ENCODE measurements at places on chromosomes 5 and 9.
A peak's percentile ranks its signal among the peaks of the same experiment; 100 is the strongest.

GRCh38 chr9:99004115-99004514, 60.4 kb downstream of the COL15A1 start:
- DNase-seq, result no peak

GRCh38 chr5:11420969-11421368, 483.3 kb downstream of the CTNND2 start:
- no peak for DNase-seq

GRCh38 chr5:67187006-67187715, 9.4 kb downstream of the CD180 start:
- DNase-seq, result peak; percentile 41

- DNase-seq, result no peak
Observed at GRCh38 chr5:128038643-128039042, 44.9 kb upstream of the SLC12A2 start.

- no peak for DNase-seq
Observed at GRCh38 chr9:122331523-122331927, 39.3 kb upstream of the PTGS1 start.

- DNase-seq, result no peak
Observed at GRCh38 chr9:8653855-8654254, 854.3 kb upstream of the DMAC1 start.

DNA sequence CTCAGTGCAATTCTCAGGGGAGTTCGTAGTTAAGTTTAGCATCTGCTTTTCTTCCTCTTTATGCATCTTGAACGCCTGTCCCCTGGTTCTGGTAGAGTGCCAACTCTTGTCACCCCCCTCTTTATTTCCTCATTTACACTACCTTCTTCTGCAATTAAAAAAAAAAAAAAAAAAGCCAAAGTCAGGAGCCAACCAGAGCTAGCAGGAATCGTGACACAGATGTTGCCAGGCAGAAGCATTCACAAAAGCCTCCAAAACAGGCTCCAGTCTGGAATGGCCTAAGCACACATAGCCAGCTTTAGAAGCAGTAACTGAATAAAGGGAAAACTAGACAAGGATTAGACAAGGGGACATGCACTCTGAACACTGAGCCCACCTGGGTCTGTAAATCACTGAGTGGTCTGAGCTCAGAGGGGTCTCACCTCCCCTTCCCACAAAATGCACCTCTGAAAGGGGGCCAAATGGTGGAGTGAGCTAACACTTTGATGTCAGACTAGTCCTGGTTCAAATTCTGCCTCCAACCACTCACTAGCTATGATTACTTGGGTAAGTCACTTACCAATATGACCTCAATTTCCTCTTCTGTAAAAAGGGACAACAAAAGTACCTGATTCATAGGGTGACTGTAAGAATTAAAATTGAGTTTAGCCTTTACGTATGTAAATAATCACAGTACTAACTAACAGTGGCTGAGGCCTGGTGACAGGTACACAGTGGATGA, 2.0 kb downstream of the CD74 start:
- DNase-seq, result peak; percentile 55

- no peak for DNase-seq
Observed at GRCh38 chr5:174317256-174317894, 271.9 kb downstream of the NSG2 start.

GRCh38 chr9:125966959-125967711, 220.0 kb downstream of the PBX3 start:
- no peak for DNase-seq

DNA sequence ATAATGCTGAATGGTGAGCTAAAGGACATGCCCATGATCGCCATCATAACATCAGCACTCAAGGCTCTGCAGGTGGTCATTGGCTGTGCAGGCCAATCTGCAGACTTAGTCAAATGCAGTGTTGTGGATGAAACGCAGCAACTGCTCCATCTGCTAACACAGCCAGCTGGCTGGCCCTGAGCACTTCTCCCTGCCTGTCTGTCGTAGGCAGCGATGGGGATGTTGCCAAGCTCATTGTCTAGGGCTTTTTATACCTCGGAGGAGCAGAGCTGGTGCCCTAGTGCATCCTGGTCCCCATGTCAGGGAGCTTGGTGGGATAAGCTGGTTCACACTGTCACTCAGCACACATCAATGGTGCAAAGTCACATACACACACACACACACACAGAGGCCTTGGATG, 189.4 kb downstream of the TENT4A start:
- no peak for DNase-seq

DNA sequence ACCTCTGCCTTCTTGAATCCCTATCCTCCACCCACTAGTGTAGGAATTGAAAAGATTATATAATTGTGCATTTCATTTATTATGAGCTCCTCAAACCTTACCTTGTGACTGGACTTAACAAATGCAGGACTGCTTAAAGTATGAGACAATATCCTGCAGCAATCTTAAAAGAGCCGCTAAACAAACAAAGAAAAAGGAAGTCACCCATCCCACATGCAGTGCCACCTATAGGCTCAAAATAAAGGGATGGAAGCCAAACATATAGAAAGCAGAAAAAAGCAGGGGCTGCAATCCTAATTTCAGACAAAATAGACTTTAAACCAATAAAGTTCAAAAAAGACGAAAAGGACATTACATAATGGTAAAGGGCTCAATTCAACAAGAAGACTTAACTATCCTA, 8.7 kb downstream of the PCAT7 start:
- DNase-seq, result no peak

- no peak for DNase-seq
Observed at GRCh38 chr5:176366232-176366894, 1.1 kb downstream of the ARL10 start.

DNA sequence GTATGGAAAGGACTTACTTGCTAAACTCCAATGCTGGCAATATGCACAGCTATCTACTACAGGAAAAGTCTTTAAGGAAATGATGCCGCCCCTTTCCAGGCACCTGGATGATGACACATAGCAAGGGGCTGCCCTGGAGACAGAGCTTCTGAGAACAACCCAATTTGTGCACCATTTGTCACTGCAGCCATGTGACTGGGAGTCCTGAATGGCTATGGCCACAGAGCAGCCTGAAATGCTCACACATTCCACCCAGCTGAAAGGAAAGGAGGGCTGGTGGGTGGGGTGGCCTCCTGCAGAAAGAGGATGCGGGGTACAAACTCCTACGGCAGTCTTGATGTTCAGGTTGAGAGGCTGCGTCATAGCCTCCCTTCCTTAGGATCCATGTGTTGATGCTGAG, 70.1 kb upstream of the FSTL4 start:
- no peak for DNase-seq

DNA sequence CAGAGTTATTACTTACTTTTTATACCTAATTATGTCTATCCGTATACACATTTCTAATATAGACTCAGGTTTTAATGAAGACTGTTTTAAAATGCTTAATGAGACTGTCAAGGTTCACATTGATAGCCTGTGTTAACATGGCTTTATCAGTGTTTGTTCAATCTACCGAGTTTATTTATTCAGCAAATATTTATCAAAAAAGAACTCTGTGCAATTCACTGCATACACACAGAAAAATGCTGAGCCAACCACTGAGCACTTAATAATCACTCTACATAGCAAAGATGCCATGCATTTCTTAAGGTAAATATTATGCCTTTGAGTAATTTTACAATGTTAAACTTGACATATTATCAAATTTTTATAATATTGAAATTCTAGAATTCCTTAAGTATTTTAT, 428.2 kb downstream of the ANXA1 start:
- DNase-seq, result no peak
